ENCODE measurements at places on chromosomes 3 and 15.

- no peak for DNase-seq
Observed at GRCh38 chr15:26372706-26373105, 400.2 kb downstream of the GABRB3 start.

- DNase-seq = no peak
Observed at GRCh38 chr3:76310667-76311066, 525.3 kb upstream of the ZNF717 start.

DNA sequence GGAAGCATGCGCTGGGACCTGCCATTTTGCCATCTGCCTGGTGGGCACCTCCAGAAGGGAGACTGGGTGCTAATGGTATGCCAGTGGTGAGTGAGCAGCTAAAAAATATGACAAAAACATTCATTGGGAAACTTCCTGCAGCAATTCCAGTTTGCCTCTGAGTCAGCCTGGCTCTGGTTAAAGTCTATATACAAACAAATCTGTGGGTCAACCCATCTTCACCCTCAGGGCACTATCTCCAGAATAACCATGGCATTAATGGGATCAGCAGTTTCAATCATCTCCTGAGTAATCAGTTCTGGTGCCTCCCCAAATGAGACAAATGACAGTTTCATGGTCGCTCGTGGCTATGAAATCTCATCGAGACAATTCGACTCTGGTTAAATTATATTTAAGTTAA is 21.5 kb downstream of the FRMD4B start:
- DNase-seq = no peak

DNA sequence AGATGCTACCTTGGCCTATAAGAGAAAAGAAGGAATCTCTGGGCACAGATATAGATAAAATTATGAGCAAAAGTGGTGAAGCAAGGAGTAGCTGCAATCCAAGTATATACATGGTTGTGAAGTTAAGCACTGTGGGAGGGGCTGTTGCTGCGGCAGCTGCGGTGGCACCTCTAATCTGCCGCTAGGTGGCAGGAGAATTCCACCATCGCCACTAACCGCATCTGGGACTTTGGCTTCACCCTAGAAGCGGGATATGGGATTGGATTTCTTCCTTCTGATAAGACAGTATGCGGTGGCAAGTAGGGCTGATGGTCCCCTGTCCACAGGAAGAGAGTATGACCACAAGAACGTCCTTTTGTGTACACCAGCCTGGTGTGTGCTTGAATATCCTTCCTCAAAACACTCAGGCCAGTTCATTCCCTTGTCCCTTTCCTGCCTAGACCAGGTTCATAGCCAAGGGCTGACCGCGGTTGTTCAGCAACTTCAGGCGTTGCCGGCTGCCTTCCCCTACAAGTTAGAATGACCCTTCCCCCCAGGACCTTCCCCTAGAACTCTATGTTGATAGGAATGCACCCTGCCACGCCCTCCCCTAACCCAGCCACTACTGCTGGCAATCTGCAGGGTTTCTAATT is 5.1 kb downstream of the MAGEL2 start:
- DNase-seq = peak; percentile 9

- DNase-seq = peak; percentile 46
Observed at GRCh38 chr15:82108489-82109078, 62.8 kb upstream of the MEX3B start.

DNA sequence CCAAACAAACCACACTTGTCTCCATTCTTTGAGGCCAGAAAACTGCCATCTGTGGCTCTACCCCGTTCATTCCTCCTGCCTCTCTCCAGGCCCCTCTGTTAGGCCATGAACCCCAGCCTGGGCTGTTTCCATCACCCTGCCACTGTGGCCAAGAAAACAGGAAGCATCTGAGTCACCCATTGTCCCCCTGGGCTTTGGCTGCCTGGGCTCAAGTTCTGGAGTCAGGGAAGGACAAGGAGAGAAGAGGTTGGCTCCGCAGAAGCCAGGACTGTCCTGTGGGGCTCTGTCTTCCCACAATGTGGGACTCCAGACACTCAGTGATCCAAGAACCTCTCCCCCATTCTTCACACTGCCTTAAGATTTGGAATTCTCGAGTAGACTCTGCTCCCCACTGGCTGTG is 14.8 kb upstream of the LCTL start:
- no peak for DNase-seq
